Stimulated activated CD4-positive, alpha-beta T cell treated with anti-CD3 and anti-CD28 coated beads, Interleukin-1b, Interleukin-23, amount 100 ng/mL, for 1 hour (primary cell): ENCODE measurements at places on chromosomes 5 and 9.

DNA sequence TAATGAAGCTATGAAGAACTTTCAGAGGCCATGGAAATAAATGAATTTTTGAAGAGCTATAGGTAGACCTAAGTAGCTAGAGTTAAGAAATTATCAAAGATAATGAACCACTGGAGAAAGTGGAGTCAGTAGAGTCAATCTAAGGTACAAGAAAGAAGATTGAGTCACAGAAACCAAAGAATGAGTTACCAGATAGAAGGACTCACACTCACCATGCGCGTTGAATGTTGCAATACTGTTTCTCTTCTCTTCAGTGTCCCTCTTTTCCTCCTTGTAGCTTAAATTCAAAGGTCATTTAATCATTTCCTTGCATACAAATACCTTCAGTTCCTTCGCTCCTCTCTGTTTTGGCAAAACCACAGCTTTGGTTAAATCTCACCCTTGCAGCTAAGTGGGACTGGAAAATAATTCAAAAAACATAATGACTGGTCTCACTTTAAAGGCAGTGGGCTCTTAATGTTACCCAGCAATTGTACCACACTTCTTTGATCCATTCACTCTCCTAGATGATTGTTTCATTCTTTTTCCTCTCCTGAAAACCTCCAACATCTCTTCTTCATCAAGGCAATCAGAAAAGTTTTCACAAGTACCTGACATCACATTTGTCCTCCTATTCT lies 58.3 kb downstream of the NIPBL start:
- DNase-seq: no peak

- no peak for DNase-seq
Measured at GRCh38 chr9:123763910-123764588, 165.9 kb downstream of the DENND1A start.

DNA sequence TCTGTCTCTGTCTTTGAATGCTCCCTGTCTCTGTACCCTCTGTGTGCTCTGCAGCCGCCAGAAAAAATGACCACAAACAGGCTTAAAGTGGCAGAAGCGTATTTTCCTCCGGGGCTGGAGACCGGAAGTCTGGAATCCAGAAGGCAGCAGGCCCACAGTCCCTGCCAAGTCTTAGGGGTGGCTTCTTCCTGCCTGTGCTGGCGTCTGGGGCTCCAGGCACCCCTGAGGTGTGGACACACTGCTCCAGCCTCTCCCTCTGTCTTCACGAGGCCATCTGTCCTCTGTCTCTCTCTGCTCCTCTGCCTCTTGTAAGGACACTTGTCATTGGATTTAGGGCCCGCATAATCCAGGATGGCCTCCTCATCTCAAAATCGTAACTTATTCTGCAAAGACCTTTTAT lies 298.4 kb upstream of the IRX4 start:
- no peak for DNase-seq

DNA sequence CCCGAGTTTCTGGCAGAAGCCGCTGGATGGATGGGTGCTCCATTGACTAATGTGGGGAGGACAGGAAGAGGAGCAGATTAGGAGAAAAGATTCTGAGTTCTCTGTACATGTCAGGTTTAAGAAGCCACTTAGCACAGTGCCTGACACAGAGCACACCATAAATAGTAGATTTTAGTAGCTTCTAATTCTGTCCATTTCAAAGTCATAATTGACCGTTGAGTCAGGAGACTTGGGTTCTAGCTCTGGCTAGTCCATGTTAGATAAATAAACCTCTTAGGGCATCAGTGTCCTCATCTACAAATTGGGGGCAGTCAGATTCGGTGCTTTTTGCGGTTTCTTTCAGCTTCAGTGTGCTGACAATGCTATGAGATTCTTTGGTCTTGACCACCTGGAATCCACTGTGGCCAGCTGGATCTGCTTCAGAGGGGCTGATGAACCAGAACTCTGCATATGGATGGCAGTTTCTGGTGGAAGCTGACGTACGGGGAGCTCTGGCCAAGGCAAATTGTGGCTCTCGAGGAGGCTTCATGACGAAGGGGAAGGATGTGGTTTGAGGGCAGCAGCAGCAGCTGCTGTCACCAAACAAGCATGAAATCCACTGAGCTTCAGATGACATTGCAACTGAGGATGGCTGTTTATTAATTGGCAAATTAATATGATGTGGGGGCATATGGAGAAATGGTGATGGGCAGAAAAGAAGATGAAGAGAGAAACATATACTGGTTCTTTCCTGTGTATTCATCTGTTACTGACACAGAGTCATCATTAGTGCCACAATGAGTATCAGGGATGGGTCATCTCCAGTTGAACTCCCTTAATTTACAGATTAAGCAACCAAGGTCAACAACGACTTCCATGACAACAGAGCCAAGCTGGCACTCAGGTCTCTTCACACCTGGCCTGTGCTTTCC lies 134.4 kb downstream of the AOPEP start:
- no peak for DNase-seq

DNA sequence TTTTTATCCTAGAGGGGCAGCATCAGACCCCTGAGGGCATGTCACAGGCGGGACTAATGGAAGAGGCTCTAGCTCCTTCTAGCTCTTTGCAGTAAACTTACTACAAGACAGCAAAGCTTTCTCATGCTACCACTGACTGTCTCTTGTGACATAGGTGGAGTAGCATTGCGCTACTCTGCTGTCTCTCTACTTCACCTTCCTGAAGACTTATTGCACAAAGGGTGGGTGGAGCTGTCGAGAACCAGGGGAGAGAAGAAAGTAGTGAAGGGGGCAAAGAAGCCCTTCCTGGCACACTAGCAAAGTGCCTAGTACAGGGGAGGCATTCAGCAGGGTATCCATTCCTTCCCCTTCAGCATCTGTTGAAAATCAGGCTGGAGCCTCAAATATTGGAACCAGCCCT lies 36.1 kb upstream of the NEK6 start:
- DNase-seq: no peak
